ENCODE measurements at places on chromosomes 2 and 18.

DNA sequence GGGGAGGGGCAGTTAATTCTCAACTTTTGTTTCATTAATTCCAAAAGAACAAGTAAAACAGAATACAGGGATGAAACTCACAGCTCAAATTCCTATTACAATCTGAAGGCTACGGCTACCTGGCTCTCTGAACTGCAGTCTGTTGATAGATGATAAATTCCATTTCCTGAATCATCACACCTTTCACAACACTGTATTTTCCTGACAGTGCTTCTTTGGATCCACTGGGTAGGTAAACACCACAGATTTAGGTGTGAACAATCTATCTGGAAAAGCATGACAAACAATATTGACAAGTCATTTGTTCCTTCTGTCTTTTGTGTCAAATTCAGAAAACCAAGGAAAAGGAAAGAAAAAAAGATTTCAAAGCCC is 843.2 kb downstream of the LRRTM4 start:
- no peak for DNase-seq

DNA sequence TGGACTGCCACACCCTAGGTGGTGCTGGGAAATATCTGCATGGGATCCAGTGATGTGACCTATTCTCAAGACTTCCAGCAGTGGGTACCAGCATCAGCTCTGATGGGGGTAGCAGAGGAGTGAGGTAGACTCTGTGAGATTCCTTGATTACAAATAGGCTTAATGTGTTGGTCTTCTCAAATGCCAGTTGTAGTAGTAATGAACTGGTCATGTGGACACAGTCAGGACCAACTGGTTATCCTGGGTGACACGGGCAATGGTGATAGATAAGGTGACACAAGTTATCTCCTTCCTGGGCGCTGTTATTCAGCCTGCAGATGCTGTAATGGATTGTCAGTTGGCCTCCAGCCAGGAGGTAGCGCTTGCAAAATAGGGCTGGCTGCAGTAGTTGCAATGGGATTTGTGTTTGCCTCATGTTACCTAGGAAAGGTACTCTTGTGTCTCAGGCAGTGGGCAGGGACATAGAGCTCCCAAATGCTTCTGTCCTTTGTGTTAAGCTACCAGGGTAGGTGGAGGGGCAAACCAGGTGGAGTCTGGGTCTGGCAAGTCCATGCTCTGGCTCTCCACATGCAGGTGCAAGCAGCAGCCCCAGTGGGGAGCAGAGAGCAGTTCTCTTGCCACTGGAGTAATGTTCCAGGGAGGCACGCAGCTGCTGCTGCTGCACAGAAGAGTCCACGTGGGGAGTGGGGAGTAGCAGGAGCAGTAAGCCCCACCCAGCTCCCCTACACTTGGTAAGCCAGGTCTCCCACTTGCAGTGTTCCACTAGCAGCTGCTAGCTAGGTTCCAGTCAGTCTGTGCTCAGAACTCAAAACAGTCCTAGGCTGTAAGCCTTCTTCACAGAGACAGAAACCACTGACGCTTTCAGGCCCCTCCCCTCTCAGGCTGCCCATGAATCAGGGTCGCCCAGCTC is 505.4 kb upstream of the DDX18 start:
- DNase-seq = no peak

- DNase-seq = no peak
These were observed 103.7 kb downstream of the EPB41L3 start for GRCh38 chr18:5439986-5440696.

DNA sequence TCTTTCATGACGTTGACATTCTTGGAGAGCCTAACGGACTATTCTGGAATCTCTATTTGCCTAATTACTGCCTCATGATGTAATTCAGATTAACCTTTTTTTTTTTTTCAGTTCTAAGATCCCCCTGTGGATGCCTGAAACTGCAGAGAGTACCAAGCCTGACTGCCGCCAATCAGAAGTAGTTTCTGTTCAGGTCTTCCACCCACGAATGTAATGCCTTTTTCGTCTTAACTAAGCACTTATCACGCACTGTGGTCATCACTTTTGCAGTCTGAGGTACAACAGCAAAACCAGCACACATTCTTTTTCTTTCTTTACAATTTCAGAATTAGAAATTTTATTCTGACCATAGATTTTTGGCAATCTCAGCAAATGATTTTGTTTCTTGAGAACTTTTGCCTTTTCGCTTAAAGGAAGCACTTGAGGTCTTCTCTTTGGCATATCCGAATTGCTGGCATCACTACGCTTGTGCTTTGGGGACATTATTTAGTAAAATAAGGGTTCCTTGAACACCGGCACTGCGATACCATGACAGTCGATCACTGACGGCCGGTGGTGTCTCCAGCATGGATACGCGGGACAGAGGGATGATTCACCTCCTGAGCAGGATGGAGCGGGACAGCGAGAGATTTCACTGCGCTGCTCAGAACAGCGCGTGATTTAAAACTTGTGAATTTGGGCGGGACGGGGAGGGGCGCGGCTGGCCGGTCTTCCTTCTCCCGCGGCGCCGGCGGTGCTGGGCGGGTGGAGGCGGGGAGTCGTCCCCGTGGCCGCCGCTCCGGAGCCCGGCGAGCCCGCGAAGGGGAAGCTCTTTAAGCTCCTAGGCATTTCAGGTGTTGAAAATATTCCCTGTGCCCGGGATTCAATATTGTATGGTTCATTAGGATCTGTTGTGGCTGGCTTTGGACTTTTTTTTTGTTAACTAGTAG is 32.0 kb upstream of the GPR55 start:
- no peak for DNase-seq

DNA sequence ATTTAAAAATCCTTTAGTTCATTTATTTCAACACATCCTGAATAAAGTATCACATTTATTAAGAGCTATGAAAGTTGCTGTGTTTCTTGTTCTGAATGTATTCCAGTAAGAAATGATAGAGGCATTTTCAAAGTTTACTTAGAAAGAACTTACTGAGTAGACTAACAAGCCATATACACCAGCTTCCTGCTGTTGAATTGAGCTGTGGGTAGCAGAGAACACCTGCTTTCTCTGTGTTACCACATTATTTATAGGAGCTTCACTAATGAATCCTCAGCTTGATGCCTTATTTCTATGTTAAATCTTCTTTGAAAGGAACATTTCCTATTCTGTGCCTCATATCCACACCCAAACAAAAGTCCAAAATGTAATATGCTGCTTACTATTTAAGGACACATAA is 115.4 kb downstream of the CCDC141 start:
- DNase-seq = no peak

- DNase-seq = no peak
These were observed 568.5 kb downstream of the TSN start for GRCh38 chr2:122323927-122324326.

DNA sequence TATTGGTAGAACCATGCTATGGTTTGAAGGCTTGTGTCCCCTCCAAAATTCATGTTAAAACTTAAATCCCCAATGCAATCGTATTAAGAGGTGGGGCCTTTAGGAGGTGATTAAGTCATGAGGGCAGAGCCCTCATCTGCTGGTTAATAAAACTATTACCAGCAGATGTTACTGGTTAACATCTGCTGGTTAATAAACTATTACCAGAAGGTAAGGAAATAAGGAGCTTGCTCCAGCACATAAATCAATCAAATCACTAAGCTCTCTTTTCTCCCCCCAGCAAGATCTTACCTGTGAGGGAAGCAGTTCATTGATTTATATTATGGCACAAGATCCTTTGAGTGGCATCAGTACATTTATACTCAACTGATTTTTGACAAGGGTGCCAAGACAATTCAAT is 96.9 kb downstream of the AAK1 start:
- no peak for DNase-seq

- no peak for DNase-seq
These were observed 220.4 kb upstream of the MEX3C start for GRCh38 chr18:51417643-51418483.

- no peak for DNase-seq
These were observed 2.4 kb downstream of the RNPEPL1 start for GRCh38 chr2:240570531-240571313.

DNA sequence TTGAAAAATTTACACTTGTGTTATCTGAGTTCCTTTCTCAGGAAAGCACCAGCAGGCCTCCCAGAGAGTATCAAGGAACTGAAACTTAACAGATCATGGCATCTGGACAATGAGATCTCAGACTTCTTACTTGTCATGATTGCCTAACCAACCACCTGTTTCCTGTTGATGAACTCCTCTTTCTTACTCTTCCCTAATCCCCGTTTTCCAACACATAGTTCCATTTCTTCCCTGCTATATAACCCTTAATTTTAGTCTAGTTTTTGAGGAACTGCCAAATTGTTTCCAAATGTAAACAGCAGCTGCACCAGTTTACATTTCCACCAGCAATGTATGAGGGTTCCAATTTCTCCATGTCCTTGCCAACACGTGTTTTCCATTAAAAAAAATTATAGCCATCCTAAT is 6.1 kb upstream of the FAM171B start:
- no peak for DNase-seq

DNA sequence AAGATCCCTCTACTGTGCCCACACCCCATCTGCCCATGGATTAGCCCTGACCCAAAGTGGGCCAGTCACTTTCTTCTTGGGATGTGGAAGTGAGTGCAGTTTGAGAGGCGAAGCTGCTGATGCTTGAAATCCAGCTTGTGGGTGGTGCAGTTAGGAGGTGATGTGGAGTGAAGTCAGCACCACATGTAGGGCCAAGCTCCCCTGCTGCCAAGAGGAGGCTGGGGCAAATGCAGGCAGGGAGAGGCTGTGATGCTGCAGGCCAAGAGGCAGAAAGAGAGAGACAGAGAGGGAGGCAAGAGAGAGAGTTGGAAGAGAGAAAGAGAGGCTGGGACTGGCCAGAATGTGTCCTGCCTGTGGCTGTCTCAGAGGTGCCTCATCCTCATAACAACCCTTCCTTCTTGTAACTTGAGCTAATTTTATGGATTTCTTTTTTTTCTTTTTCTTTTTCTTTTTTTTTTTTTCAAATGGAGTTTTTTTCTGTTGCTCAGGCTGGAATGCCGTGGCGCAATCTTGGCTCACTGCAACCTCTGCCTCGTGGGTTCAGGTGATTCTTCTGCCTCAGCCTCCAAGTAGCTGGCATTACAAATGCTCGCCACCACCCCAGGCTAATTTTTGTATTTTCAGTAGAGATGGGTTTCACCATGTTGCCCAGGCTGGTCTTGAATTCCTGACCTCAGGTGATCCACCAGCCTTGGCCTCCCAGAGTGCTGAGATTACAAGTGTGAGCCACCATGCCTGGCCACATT is 35.3 kb upstream of the CAB39 start:
- no peak for DNase-seq

GRCh38 chr2:161033059-161033660 is 127.1 kb upstream of the TANK start:
- no peak for DNase-seq

DNA sequence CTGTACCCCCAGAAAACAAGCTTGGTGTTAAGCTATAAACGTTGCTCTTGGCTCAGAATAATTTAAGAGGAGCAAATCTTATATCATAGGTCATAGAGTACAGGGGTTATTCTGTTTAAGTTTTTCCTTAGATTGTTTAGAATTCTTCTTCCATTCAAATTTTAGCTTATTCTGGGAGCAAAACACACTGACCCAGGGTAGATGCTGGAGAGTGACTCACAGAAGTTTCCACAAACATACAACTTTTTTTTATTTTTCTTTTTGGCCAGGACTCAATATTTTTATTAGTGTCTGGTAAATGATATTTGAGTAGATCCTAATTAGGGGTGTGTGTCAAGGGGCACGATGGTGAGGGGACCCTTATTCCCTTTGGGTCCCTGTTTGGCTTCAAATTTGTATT is 71.5 kb upstream of the PSME4 start:
- DNase-seq = no peak

DNA sequence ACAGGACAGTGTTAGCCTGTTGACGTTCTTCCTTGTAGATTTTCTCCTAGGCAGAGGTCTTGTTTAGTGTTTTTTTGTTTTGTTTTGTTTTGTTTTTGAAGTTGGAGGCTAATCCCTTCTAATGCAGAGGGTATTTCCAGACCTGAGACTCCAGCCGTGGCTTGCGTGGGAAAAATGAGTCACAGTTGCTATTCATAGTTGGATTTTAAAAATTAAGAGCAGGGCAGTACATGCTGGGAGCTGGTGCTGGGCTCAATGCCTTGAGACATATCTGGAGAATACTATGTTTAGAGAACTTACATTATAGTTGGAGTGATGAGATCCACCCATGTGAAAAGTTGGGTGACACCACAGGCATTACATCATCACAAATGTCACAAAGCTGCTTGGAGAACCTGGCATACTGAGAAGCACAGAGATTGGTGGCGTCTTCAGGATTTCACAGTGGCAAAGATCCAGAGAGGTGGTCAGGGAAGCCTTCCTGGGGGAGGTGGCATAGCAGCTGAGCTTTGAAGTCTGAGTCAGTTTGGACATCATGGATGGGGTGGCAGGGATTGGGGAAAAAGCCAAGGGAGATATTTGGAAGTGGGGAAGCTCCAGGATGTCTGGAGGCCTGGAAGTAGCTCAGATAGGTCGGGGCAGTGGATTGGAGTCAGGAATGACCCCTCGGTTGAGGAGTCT is 249.4 kb downstream of the LOXHD1 start:
- DNase-seq = no peak

GRCh38 chr2:114056294-114057143 is 166.6 kb downstream of the ACTR3 start:
- no peak for DNase-seq

- no peak for DNase-seq
These were observed 395.6 kb upstream of the TRIB2 start for GRCh38 chr2:12320991-12321641.

DNA sequence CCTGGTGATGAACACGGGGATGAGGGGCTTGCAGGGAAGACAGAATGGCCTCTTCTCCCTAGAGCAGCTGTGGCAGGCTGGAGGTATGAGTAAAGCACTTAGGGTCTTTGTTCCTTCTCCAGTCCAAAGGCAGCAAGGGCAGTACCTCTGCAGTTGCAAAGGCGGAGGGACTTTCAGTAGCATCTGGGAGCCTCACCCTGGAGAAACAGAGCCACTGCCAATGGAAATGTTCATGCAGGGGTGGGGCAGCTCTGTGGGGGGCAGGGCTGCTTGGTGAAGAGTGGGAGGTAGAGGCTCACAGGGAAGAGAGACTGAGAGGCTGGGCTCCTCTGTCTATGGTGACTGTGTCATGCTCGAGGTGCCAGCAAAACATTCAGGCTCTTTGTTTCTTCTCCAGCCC is 344.1 kb upstream of the CHAC2 start:
- DNase-seq = no peak

All from hematopoietic multipotent progenitor cell treated with erythropoietin and hydrocortisone succinate and interleukin-3 and kit ligand, for 17 days (in vitro differentiated cells).